ENCODE measurements at places on chromosomes 13 and 19. TPM values are rescaled to one million over a fixed set of nuclear protein-coding genes. Genes with fewer than 3 reads are reported as not detected.

DNA sequence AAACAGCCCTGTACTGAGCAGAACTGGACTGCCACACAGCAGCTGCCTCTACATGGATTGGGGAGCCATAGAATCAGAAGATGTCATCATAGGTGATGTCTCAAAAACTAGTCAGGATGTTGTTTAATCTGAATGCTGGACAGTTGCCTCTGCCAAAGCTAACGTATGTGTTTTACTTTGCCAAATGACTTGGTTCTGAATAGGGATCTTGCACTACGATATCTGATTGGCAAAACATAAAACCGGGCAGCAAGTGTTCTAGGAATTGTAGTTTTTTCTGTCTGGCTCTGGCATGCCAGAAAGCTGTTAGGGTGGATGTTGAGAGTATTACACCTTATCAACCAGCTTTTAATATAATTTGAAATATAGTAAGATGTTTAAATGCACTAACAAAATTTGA is 645.9 kb downstream of the GPC5 start:
- DNase-seq: no peak

GRCh38 chr13:40137400-40137799 is 481.9 kb downstream of the COG6 start:
- DNase-seq: no peak

GRCh38 chr13:42649831-42650230 is 75.9 kb downstream of the TNFSF11 start:
- no peak for DNase-seq

- peak; percentile 15 for DNase-seq
Measured at GRCh38 chr13:45441633-45442032, 23.1 kb upstream of the COG3 start.

DNA sequence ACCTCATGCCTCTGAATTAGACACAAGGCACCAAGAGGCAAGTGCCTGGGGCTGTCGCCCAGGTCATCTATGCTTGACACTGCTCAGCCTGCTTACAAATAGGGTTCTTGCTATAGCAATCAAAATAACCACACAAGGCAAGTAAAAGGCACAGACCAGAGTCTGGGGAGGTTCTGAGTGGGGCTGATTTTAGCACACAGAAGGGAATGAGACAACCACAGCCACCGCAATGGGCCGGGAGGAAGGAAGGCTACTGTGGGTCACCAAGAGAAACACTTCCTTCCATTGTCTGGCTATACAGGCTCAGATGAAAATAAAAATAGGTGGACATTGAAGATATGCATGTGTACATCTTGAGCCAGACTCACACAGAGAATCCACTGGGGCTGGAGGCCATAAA is 159.1 kb downstream of the DLEU7 start:
- no peak for DNase-seq

DNA sequence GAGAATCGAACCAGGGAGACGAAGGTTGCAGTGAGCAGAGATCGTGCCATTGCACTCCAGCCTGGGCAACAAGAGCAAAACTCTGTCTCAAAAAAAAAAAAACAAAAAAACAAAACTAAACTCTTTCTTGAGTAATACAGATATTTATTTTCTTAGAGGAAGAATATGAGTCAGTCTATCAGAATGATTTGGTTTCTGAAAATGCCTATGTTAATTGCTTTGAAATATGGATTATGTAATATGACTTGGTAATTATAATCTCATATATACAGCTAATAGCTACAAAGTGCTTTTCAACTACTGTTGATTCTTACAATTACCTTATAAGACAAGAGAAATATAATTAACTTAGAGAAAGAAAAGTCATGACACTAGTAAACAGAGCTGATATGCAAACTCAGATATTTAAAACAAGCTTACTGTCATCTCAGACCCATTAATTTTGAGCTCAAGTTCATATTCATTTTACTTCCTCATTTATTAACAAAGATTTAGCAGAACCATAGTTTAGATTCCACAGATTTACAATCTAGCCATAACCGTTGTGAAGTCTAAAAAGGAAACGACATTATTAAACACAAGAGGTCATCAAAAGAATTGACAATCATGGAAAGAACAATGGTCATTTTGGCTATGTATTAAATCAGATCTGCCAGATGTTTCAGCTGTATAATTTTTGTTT is 88.0 kb downstream of the TBC1D4 start:
- DNase-seq: peak; percentile 40

DNA sequence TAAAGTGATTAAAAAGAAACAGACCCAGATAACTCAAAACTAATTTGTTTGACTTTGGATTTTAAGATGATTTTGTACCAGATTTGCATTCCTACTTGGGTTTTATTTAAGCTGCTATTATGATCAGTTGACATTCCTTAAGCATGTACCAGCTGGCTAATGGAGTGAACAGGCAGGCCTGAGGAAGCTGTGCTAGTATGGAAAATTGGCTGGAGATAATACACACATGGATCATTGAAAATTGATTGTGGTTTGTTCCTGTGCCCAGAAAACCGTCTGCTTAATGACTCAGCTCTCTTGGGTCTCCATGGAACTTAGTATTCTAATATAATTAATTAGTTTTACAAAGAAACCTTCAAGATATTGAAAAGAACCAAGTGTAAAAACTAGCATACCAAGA is 22.6 kb downstream of the POLR1D start:
- peak; percentile 95 for DNase-seq

GRCh38 chr13:40101708-40102359 is 446.4 kb downstream of the COG6 start:
- no peak for DNase-seq

DNA sequence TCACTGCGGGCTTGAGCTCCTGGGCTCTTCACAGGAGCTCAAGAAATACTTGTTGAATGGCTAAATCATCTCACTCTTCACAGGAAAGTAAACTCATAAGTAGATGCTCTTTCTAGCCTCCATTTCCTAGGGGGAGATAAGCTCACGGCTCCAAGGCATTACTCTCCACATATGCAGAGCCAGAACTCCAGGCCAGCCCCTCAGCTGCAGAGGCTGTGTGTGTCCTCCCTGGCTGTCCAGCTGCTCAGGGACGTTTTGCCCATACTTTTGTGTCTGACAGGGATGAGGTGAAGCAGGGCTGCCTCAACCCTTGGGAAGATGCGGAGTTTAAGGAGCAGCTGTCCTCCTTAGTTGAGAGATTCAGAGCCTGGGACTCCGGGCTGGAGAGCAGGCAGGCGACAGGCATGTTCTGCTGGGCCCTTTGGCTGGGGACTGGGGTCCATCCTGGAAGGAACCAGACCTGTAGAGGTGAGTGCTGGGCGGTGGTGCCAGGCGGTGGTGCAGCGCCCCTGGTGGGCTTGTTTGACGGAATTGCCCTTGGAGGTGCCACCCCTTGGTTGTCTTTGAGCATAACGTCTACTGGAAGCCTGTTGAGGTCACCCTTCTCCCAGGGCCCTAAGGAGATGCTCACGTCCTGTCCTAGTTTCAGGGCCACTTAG is 20.5 kb upstream of the SLC15A1 start:
- DNase-seq: no peak

GRCh38 chr13:26497968-26498511 is 59.4 kb upstream of the WASF3 start:
- DNase-seq: peak; percentile 76

DNA sequence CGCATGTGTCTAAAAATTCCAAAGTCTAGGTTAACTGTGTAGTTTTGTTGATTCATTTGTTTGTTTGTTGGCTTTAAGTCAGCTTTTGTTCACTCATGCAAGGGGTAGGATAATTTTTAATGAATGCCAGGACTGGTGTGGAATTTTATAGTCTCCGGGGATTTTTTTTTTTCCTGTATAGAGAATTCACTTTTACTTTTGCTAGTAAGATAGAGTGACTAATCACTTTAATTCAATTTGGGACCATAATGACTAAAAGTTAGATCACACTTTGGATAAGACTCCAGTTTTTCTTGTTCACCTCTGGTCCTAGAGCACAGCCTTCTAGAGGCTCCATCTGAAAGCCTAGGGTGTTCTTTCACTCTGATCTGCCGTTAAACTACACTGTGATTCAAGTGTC is 1690.0 kb downstream of the PCDH9 start:
- peak; percentile 23 for DNase-seq

Gene CAPN12
- total RNA-seq: 0.50 TPM

Gene HIF3A
- total RNA-seq: 0.77 TPM

Gene OR4F17
- not detected for total RNA-seq

Gene FPR3
- under 0.01 TPM for total RNA-seq

Gene C19orf33
- not detected for total RNA-seq

Gene RFXAP
- 1.8 TPM for total RNA-seq

Gene ZNF155
- 9.0 TPM for total RNA-seq

Gene TDRD12
- total RNA-seq: under 0.01 TPM
